ENCODE measurements at places on chromosomes 6 and 20.

DNA sequence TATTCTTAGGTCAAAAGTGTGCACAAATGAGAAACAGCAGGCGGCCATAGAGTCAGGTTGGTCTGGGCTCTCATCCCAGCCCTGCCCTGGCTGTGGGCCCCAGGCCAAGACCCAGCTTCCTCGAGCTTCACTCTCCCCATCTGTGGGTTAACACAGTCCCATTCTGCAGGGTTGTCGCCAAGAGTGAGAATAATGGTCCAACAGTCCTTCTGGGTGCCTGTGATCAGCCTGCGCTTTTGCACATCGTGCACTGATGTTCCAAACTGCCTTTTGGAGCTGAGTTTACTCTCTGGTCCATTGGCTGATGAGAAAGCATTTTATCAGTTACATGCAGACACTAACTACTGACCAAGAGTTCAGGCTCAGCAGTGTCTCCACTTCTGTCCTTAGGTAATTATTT is 82.6 kb downstream of the INSM1 start:
- peak; percentile 96 for DNase-seq

DNA sequence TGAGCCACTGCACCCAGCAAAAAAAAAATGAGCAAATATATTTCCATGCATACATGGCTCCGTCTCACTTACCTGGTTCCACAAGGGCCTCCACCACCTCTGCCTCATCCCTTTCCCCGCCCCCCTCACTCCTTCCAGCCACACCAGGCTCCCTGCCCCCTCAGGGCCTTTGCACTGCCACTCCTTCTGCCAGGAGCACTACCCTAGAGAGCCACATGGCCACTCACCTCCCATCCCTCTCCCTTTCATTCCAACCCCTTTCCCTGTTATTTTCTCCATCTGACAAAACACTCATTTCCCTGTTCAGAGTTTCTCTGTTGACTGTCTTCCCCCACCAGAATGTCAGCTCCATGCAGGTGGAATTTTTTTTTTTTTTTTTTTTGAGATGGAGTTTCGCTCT is 12.8 kb downstream of the SNAI1 start:
- no peak for DNase-seq

GRCh38 chr6:311679-312220 is 19.5 kb downstream of the DUSP22 start:
- DNase-seq: no peak

DNA sequence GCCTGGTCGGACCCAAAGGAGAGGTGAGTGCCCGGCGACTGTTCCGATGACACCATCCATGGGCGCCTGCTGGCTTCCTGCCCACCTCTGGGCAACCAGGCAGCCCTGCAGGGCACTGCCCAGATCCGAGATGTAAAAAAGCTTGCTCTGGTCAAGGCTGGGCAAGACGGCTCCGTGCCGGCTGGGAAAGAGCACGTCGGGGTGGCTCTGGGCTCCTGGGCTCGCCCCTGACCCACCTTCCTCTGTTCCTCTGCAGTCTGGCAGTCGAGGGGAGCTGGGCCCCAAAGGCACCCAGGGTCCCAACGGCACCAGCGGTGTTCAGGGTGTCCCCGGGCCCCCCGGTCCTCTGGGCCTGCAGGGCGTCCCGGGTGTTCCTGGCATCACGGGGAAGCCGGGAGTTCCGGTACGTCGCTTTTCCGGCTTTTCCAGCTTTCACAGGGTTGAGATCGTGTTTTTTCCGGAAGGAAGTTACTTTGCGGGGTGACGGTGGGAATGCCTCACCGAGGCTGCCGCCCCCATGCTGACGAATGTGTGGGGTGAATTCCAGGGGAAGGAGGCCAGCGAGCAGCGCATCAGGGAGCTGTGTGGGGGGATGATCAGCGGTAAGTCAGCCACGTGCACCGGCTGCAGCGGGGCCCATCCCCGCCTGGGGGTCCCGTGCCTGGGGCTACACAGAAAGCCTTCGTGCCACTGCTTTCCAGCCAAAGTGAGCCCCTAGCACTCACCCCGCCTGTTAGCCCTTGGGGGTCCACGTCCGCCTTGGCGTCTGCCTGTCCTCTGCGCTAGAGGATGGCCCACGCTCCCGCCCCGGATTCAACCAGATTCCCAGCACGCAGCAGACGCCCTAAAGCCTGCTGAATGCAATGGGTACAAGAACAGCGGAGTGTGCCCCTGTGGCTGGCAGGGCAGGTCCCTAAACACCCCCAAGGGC is 19.3 kb downstream of the COL9A3 start:
- DNase-seq: no peak

DNA sequence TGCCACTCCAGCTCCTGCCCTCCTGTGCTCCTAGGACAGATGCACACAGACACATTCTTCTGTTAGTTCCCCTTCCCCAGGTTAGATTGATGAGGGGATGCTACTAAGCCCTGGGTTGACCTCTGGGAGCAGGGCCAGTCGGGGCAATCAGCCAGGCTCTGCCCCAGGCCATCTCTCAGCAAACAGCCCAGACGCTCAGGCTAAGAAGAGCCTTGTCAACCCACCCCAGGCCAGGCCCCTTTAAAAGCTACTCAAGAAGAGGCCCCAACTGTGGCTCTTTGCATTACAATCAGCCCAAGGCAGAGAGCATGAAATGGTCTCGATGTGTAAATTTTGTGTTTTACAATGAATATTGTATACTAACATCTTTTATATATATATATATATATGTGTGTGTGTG is 107.4 kb downstream of the TFAP2A start:
- DNase-seq: no peak

DNA sequence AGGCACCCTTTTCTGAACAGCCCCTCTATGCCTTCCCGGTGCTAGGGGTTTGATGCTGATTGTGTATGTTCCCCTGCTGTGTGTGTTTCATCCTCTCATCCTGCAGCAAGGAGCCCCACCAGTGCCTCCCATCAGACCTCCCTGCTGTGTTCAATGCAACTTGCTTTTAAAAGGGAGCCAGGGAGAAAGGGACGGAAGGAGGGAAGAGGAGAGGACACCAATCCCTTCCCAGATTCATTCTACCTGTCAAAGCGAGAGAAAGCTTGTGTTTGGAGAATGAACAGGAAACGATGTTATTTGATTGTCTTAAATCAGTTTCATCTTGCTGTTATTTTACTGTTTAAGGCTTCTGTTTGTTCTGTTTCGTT is 259.2 kb downstream of the ADGB start:
- no peak for DNase-seq

GRCh38 chr6:17846762-17847161 is 140.0 kb upstream of the NUP153 start:
- no peak for DNase-seq

DNA sequence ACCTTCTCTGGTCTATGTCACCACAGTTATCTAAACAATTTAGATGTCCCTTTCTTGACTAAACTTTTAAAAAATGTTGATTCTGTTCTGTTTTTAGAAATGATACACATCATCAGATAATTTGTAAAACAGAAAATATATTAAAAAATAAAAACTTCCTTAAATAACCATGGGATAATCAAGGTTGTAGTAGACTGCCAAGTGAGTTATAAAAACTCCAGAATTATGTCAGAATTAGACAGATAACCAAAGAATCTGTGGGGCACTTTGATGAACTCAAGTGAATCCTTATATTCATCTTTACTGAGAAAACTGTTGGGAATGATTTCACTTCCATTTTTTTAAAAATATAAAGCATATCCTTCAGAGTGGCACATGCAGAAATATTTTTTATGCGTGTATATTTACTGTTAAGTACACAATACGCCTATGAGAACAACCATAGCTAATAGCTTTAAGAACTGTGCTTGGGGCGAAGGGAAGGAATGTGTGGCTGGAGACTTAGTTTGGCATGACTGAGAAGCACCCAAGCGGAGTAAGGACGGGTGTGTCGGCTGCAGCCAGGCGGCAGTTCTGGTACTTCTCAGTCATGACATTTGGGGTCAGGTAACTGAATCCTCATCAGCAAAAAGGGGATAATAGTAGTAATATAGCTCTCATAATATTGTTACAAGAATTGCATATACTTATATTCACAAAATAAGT is 604.7 kb upstream of the CITED2 start:
- DNase-seq: no peak

DNA sequence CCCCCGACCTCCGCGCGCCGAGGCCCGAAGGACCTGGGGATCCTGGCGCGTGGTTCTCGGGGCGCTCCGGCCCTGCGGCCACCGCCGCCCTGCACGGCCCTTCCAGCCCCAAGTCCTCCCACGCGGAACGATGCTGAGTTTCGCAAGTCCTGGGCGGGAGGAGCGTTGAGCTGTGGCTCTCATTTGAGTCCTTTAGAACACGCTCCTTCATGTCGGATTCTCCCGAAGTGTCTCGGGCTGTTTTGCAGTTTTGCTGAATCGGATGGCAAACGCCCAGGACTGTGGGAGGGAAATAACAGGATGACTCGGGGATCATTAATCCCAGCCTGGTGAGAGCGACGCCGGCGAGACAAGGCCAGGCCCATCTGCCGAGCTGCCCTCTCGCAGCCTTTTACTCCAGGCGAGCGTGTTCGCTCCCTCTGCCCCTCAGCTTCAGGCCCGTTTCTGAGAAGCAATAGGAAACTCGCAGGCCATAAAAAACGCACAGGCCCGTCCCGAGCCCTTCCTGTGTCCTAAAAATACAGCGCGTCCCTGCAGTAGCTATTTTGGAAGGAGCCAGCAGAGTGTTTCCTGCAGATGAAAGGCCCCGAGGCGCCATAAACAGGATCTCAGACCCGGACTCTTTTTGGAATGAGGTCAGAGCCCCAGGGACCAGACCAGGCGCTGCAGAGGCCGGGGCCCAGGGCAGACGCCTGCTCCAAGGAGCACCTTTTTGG is 153.5 kb downstream of the DLL1 start:
- no peak for DNase-seq

DNA sequence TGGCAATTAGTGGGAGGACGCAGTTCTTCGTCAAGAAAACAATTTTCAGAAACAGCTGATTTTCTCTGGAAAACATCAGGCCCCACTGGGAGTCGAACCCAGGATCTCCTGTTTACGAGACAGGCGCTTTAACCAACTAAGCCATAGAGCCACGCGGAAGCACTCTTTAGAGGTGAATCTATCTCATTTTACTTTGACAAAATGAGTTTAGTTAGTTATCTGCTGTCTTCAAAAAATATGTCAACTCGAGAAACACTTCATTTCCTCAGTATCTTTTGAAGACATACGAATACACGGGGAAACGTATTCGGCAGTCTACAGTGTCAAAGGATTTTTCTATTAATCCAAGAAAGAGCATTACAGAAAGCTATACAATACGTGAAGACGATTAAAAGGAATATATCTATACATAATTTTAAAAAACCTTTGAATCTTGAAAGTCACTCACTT is 26.7 kb downstream of the GPX6 start:
- no peak for DNase-seq

DNA sequence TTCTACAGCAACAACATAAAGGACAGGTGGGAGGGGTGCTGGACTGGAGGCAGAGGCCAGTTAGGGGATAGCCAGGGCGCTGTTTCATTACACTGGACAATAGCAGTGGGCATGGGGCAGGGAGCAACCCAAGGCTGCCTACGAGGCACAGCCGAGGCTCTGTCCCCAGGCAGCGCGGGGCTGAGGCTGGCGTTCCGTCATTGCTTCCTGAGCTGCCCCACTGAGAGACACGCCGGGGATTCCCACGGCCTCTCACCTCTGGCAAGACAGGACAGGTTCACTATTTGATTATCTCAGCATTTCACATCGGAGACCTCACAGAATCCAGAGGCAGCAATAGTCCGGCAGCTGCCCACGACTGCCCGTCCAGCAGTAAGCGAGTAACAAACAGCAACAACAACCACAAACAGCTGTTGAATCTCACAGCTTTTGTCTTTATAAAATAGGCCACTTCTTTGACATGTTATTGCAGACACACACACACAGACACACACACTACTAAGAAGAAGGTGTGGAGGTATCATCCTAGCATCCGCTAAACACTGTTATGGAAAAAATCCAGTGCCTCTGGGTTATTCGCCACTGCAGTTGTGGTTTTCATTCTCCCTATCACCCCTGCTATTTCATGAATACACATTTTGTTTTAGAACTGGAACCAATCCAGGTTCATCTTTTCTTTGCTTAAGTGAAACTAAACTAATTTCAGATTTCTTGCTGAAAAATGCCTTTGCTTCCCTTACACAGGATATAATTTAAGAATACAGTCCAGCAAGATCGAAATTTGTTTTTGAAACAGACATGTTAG is 19.5 kb downstream of the KIF25 start:
- no peak for DNase-seq
